ENCODE measurements at places on chromosomes 4 and X.
A peak's percentile ranks its signal among the peaks of the same experiment; 100 is the strongest.

DNA sequence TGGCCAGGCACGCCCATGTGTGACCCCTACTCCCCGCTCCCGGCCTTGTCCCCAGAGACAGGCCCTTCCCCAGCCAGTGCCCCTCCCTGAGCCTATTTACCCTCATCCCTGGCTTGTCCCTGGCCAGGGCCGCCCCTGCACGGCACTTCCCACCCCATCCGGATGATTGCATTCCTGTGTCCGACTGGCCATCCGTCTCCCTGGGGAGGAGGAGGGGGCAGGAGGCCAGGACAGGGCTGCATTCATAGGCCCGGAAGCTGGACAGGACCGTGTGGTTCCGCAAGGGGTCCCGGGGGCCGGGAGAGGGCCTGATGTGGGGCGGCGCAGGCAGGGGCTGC is 22.8 kb downstream of the CTBP1 start:
- DNase-seq = no peak

GRCh38 chr4:37767546-37767945 is 58.9 kb upstream of the PGM2 start:
- peak; percentile 23 for DNase-seq

DNA sequence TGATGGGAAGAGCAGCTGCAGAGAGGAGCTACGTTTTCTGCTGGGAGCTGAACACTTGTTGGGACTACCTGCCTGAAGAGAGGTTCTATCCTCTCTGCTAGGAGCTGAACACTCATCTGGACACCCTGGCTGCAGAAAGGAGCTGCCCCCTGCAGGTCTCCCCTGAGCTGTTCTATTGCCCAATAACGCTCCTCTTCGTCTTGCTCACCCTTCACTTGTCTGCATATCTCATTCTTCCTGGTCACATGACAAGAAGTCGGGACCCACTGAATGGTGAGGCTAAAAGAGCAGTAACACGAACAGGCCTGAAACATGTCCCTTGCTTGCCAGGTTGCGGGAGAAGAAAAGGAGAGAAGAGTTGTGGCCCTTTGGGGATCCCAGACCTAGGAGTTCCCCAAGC is 27.8 kb downstream of the NAA11 start:
- no peak for DNase-seq

DNA sequence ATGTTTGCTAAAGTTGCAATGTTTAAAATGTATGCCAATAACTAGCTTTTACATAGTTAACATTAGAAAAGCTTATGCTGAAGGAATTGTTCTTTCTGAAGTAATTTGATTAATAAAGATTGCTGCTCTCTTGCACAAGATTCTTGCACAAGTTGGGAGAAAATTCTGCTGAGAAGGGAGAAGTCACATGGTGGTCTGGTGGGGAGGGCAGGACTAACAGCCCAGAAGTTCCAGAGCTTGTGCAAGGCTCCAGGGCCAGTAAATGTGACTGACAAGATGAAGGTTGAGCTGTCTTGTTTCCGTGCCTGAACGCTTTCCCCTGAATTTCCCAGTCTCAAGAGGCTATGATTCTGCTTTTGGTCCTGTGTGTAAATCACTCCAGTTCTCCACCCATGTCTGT is 112.9 kb upstream of the VCX start:
- no peak for DNase-seq

DNA sequence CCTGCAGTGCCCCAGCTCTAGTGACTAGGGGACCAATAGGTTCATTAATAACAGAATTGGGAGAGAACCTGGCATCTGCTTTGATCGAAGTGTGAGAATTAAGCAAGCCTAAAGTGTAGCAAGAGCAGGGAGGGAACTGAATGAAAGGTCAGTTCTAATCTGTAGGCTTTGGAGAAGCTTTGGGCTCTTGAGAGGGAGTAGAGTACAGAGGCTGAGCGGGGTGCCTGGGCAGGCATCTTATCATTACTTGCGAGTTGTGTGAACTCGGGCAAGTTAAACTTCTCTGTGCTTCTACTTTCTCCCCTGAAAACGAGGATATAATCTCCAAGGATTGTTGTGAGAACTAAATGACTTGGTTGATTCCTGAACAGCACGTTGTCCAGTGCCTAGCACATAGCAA is 906 bp upstream of the PARM1 start:
- DNase-seq = no peak

- DNase-seq = no peak
Measured at GRCh38 chr4:133869486-133869885, 332.1 kb downstream of the PABPC4L start.

- DNase-seq = no peak
Measured at GRCh38 chrX:76155786-76156185, 17.1 kb upstream of the PBDC1 start.

- DNase-seq = no peak
Measured at GRCh38 chr4:151313306-151314009, 11.9 kb downstream of the SH3D19 start.
